ENCODE measurements at places on chromosomes 2 and 18.

- DNase-seq = no peak
Measured at GRCh38 chr2:69358914-69359313, 28.1 kb downstream of the GFPT1 start.

GRCh38 chr2:101625387-101625786 is 72.1 kb upstream of the MAP4K4 start:
- DNase-seq = no peak

GRCh38 chr2:100483895-100484294 is 13.6 kb downstream of the NMS start:
- DNase-seq = no peak

- DNase-seq = no peak
Measured at GRCh38 chr18:28132084-28132483, 44.8 kb downstream of the CDH2 start.

DNA sequence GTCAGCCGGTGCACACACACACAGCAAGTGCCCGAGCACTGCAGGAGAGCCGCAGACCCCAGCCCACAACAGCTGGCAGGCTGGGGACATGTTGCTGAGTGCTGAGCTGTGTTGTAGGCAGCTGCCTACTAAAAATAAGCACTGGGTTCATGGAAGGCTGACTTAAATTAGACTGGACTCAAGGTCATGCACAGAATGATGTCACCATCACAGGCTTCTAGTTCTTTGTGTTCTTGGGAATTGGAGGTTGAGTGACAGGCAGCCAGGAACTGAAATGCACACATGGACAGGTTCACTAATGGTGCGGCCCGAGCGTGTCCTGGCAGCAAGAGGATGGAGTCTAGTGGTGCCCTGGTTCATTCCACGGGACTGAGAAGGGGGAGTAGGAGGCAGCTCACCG is 71.3 kb downstream of the VWA3B start:
- DNase-seq = no peak

DNA sequence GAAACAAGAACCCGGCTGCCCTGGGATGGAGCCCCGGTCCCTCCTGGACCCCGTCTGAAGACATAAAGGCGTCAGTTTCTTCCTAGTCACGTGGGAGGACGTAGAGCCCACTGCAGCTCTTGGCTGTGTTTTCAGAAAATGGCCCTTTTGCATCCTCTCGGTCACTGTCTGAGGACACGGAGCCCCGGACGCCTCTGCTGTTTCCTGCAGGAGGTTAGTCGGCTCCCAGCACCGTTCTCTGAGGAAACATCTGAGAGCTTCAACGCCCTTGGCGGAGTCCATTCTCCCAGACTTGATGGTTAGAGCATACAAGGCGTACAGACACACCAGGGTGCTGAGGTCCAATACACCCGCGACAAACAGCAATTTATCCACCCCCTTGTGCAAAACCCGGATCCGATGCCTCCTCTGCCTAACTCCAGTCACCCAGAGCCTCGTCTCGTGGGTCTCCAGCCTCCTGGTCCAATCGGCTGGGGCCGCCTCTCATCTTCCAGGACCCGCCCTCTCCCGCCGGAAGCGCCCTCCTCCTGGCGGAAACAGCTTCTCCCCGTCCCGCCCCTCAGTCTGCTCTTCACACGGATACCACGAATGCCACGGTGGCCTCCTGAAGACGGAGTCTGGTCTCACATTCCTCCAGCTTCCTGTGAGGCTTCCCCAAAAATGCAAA is 119.4 kb downstream of the TMEM18 start:
- no peak for DNase-seq

- no peak for DNase-seq
Measured at GRCh38 chr2:133495226-133495625, 73.0 kb downstream of the NCKAP5 start.

- DNase-seq = peak; percentile 58
Measured at GRCh38 chr2:240232961-240233884, 92.8 kb upstream of the OTOS start.

DNA sequence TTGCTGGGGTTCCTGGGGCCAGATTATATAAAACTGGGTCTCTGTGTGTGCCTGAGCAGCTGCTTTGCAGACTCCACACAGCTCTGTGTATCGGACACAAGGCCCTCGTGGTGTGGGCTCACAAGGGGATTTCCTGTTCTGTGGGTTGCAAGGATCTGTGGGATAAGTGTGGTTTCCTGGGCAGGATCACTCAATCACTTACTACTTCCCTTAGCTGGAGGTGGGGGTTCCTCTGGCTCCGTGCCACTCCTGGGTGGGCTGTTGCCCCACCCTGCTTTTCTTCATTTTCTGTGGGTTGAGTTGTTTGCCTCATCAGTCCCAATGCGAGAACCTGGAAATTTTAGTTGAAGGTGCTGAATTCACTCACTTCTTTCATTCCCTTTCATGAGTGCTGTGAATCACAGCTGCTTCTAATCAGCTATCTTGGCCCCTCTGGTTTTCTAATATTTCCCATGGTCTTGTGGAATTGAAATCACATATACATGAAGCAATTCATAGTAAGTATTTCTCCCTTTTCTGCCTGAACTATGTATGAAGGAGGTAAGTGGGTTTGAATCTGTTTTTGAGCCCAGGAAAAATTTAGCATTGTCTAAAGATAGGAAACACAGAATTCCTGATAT is 196.3 kb downstream of the DCDC2C start:
- DNase-seq = no peak

DNA sequence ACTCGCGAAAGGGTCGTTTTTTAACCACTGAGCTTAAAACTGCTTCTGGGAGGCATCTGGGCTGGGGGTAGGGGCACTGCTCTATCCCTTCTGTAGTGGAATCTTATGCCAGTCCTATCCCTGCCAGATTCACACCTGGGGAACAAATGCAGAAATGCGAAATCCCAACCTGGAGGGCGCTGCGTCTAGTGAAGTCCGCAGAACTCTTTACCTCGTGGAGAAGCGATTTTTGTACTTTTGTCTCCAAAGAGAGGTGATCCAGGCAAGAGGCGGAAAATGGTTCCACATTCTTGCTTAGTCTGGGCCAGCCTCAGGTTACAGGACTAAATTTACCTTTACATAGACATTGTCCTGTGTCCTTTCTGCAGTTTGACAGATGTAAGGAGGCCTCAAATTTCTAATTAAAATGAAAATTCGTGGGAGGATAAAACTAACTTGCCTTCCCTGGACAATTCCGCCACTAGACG is 10.4 kb downstream of the TBR1 start:
- DNase-seq = no peak

DNA sequence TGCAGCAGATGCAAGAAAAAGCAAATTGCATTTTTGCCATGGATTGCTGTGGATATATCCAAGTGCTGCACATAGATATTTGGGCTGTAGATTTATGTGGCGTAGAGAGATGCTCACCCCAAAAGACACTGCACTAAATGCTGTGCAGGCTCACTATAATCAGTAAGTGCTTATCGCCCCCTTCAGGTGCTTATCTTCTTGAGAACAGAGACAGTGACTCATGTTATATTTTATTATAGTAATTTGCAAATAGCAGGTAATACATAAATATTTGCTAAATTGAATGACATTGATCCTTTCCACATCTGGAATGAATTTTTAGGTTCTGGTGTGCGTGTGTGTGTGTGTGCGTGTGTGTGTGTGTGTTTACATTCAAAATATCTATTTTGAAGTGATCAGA is 36.8 kb upstream of the PLEKHM3 start:
- no peak for DNase-seq

GRCh38 chr18:68494802-68495581 is 219.9 kb downstream of the TMX3 start:
- DNase-seq = no peak

- no peak for DNase-seq
Measured at GRCh38 chr2:109304731-109305470, 175.9 kb downstream of the SH3RF3 start.

DNA sequence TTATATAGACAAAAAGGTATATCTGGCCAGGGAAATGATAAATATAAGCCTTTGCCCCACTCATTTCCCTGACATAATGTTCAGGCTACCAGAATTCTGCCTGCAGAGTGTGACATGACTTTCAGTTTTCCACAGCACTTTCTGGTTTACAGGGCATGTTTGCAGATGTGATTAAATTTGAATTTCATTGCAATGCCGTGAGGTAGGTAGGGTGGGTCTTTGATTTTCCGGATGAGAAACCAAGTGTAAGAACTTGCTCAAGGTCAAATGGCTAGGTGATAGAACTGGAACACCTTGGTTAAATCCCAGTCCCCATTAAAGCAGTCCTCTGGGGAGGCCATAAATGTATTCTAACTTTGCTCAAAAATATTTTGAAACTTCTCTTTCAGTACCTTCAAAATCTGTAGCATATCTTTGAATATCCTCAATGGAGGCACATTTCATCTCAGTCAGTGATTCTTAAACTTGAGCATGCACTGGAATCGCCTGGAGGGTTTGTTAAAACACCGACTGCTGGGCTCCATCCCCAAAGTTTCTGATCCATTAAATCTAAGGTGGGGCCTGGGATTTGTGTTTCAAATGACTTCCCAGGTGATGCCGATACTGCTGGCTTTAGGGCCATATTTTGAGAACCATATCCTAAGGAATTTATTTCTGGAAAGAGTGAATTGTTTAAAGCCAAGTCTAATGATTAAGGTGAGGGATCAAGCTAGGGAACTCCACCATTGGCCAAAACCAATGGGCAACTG is 35.0 kb downstream of the MRPL33 start:
- DNase-seq = no peak

- no peak for DNase-seq
Measured at GRCh38 chr2:146873646-146874259, 971.1 kb upstream of the ACVR2A start.

- DNase-seq = no peak
Measured at GRCh38 chr2:168165397-168165796, 82.0 kb downstream of the STK39 start.

DNA sequence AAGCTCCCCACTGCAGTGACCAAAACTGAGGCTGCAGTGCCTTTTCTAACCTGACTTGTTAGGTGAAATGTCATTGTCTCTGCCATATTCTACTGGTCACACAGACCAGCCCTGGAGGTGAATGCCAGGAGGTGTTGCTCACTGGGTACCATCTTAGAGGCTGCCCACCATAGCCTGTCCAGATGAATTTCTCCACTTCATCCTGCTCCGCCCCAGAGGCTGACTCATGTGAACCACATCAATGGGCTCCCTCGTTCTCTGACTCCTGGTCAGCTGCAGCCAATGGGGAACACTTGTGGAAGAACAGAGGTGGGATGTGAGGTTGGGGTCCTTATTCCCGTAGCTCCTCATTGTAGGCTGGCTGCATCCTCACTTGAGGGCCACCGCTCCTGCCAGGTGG is 3.4 kb upstream of the NARS1 start:
- no peak for DNase-seq

- DNase-seq = no peak
Measured at GRCh38 chr2:74632209-74632938, 15.8 kb downstream of the M1AP start.

- DNase-seq = no peak
Measured at GRCh38 chr2:190792956-190793888, 87.4 kb upstream of the GLS start.

DNA sequence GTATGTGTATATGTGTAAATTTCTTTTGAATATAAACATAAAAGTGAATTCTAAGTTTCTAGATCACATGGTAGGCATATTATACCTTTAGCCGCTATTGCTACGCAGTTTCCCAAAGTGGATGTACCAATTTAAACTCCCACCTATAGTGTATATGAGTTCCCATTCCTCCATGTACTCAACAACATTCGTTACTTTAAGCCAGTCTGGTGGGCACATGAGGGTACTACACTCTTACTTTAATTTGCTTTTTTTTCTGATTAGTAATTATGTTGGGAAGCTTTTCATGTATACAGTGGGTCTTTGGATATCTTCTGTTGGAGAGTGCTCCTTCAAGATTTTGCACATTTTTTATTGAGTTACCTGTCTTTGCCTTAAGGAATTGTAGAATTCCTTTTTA is 683.8 kb downstream of the ERBB4 start:
- no peak for DNase-seq

DNA sequence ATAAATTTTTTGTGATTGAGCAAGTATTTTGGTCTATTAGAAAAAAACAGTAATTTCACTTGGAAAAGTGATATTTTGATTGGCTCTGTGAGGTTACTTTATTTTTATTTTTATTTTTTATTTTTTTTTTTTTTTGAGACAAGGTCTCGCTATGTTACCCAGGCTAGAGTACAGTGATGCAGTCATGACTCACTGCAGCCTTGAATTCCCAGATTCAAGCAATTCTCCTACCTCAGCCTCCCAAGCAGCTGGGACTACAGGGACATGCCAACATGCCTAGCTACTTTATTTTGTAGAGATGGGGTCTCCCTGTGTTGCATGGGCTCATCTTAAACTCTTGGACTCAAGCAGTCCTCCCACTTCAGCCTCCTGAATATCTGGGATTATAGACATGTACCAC is 60.9 kb upstream of the MGAT5 start:
- no peak for DNase-seq

GRCh38 chr2:24635181-24635580 is 144.1 kb downstream of the NCOA1 start:
- no peak for DNase-seq

- DNase-seq = no peak
Measured at GRCh38 chr2:223315813-223316212, 263.8 kb downstream of the KCNE4 start.

DNA sequence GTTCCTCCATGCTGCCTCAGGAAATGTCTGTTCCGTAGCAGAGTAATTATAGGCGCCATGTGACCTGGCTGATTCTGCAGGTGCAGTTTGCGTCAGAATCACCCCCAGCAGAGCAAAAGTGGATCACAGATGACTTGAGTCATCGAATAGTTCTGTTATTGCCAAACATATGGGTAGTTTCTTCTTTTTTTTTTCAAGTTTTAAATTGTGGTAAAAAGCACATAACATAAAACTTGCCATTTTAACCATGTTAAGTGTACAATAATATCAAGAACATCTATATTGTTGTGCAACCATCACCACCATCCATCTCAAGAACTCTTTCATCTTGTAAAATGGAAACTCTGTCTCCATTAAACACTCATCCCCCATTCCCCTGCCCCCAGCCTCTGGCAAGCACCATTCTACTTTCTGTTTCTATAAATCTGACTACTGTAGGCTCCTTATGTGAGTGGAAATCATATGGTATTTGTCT is 177.7 kb upstream of the TWIST2 start:
- DNase-seq = no peak

DNA sequence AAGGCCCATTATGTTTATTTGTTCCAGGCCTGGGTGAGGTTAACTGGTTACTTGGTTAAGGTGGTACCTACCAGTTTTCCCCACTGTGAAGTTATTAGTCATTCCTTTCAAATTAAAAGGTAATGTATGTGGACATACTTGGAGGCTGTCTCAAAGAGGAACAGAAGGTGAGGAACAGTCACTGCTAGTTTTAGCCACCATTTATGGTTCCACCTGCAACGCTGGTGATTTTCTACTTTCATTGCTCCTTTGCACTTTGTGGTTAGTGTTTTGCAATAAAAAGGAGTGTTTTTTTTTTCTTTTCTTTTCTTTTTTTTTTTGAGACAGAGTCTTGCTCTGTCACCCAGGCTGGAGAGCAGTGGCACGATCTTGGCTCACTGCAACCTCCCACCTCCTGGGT is 6.1 kb upstream of the ST6GAL2 start:
- DNase-seq = no peak

DNA sequence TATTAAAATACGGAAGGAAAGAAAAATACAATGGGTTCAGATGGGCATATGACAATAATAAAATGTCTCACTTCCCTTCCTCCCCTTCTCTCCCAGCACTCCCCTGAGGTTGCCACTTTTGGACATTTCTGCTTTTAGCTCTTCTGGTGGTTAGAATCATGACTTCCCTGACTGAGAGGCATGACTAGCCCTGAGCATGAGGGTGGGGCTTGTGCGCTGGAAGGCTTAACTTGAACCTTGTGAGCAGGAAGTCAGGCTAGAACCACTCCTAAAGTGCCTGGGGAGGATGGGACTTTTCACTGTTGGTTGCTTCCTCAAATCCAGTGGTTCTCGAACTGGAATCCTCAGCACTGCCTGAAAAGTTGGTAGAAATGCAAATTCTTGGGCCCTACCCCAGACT is 19.7 kb upstream of the ARHGAP25 start:
- no peak for DNase-seq

Measured in activated CD8-positive, alpha-beta memory T cell treated with anti-CD3 and anti-CD28 coated beads for 1 hour (primary cell).